WTC11 (cell line): ENCODE measurements at places on chromosomes 6 and 20. TPM values are rescaled to one million over a fixed set of nuclear protein-coding genes. Genes with fewer than 3 reads are reported as not detected.

- no peak overlapping the region for H3K4me3 ChIP-seq
- H3K36me3 ChIP-seq, result peaks cover 34% of the 10 kb centered on the region
- no peak for DNase-seq
- no peaks in the 10 kb centered on the region for H3K27me3 ChIP-seq
- H3K27ac ChIP-seq, result no peak overlapping the region
Observed at GRCh38 chr6:144544266-144544830, 259.2 kb downstream of the UTRN start.

- DNase-seq, result no peak
- H3K4me3 ChIP-seq, result no peak overlapping the region
- peaks cover 95% of the 10 kb centered on the region for H3K36me3 ChIP-seq
- H3K27ac ChIP-seq, result peak overlapping the region; percentile 92
Observed at GRCh38 chr6:158782432-158783166, 36.6 kb downstream of the EZR start.

- H3K27me3 ChIP-seq, result no peaks in the 10 kb centered on the region
- no peaks in the 10 kb centered on the region for H3K36me3 ChIP-seq
- no peak for DNase-seq
- no peaks in the 10 kb centered on the region for H3K4me1 ChIP-seq
Observed at GRCh38 chr20:24117383-24117782, 128.8 kb upstream of the GGTLC1 start.

GRCh38 chr6:157887892-157888291, 64.8 kb downstream of the SNX9 start:
- H3K27me3 ChIP-seq, result no peaks in the 10 kb centered on the region
- peaks cover 7% of the 10 kb centered on the region for H3K4me1 ChIP-seq
- H3K27ac ChIP-seq, result no peak overlapping the region; the same call in 1 of the 2 replicates
- no peak for DNase-seq
- H3K36me3 ChIP-seq, result peaks cover 26% of the 10 kb centered on the region

DNA sequence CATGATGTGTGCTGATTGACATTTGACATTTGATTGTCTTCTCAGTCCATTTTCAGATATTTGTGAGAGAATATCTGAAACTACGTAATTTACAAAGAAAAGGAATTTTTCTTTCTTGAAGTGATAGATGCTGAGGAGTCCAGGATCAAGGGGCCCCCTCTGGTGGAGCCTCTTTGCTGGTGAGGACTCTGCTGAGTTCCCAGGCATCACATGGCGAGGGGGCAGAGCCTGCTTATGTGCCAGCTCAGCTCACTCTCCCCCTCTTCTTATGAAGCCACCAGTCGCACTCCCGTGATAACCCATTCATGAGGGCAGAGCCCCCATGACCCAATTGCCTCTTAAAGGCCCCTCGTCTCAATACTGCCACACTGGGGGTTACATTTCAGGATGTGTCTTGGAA, 91.3 kb downstream of the RPP40 start:
- no peak for DNase-seq
- peaks cover 78% of the 10 kb centered on the region for H3K4me1 ChIP-seq
- peaks cover 8% of the 10 kb centered on the region; the same call in 1 of the 2 replicates for H3K36me3 ChIP-seq
- H3K4me3 ChIP-seq, result no peak overlapping the region
- no peaks in the 10 kb centered on the region for H3K27me3 ChIP-seq
- H3K27ac ChIP-seq, result peak overlapping the region; percentile 12

COL9A1 gene
- 9.0 to 14.4 TPM (median 13.2 TPM) in 3 replicates for total RNA-seq

GRCh38 chr6:149907317-149907716, 9.4 kb upstream of the RAET1E start:
- H3K36me3 ChIP-seq, result peaks cover 16% of the 10 kb centered on the region
- H3K27me3 ChIP-seq, result peaks cover 25% of the 10 kb centered on the region
- no peak overlapping the region for H3K27ac ChIP-seq
- DNase-seq, result no peak

- H3K27ac ChIP-seq, result no peak overlapping the region
- H3K36me3 ChIP-seq, result no peaks in the 10 kb centered on the region
- no peak for DNase-seq
Observed at GRCh38 chr6:140401761-140402160, 1027.3 kb upstream of the CITED2 start.

- H3K36me3 ChIP-seq, result no peaks in the 10 kb centered on the region
- DNase-seq, result no peak
- no peak overlapping the region for H3K27ac ChIP-seq
- H3K4me3 ChIP-seq, result no peak overlapping the region
- H3K27me3 ChIP-seq, result no peaks in the 10 kb centered on the region
- H3K4me1 ChIP-seq, result peaks cover 6% of the 10 kb centered on the region; the same call in 1 of the 2 replicates
Observed at GRCh38 chr6:125810445-125810844, 19.7 kb downstream of the NCOA7 start.

- H3K36me3 ChIP-seq, result peaks cover 6% of the 10 kb centered on the region
- H3K27ac ChIP-seq, result no peak overlapping the region
- H3K4me3 ChIP-seq, result no peak overlapping the region
- DNase-seq, result no peak
Observed at GRCh38 chr6:137299681-137300080, 80.5 kb upstream of the IFNGR1 start.

GRCh38 chr6:145836170-145836569, 21.6 kb upstream of the FBXO30 start:
- no peaks in the 10 kb centered on the region for H3K27me3 ChIP-seq
- no peaks in the 10 kb centered on the region for H3K36me3 ChIP-seq
- no peak overlapping the region for H3K4me3 ChIP-seq
- H3K27ac ChIP-seq, result peak overlapping the region; percentile 83
- DNase-seq, result no peak

DNA sequence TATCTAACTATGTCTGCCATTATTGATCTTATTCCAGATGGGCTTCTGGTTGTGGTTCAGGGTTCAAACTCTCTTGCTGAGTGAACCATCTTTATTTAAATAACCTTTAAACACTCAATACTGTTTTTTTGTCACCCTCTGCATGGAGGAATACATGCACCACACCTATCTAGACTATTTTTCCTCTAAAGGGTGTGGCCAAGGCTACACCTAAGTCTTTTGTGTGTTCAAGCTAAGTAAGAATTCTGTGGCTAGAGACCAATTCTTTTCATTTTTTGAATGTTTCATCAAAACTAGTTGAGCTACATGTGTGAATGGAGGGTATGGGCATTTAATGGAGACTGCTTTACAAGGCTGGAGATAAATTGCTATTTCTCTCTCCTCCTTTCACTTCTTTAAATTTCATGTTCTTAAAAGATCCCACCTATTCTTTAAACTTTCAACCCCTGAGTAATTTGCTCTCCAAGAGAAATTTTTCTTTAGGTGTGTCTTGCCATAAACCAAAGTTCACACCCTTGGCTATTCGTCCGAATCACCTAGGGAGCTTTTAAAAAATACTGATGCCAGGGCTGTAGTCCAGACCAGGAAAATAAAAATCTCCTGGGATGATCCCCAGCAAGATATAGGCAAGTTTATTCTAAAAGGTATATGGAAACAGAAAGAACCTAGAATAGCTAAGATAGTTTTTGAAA, 24.8 kb upstream of the MBOAT1 start:
- H3K27me3 ChIP-seq, result no peaks in the 10 kb centered on the region
- H3K4me3 ChIP-seq, result no peak overlapping the region
- H3K27ac ChIP-seq, result no peak overlapping the region
- no peaks in the 10 kb centered on the region for H3K36me3 ChIP-seq
- DNase-seq, result no peak

- peaks cover 2% of the 10 kb centered on the region for H3K36me3 ChIP-seq
Observed at GRCh38 chr20:33945391-33946081, 48.2 kb upstream of the RALY start.

GRCh38 chr6:142692942-142693341, 252.0 kb downstream of the HIVEP2 start:
- H3K4me1 ChIP-seq, result peaks cover 23% of the 10 kb centered on the region
- H3K4me3 ChIP-seq, result peak overlapping the region; percentile 30; the same call in 1 of the 2 replicates
- H3K27me3 ChIP-seq, result no peaks in the 10 kb centered on the region
- H3K27ac ChIP-seq, result peak overlapping the region; percentile 39; the same call in 1 of the 2 replicates
- DNase-seq, result peak; percentile 71

GRCh38 chr6:163533443-163533842, 118.9 kb downstream of the QKI start:
- no peaks in the 10 kb centered on the region for H3K27me3 ChIP-seq
- no peak overlapping the region for H3K4me3 ChIP-seq
- H3K27ac ChIP-seq, result peak overlapping the region; percentile 28; the same call in 1 of the 2 replicates
- peaks cover 65% of the 10 kb centered on the region for H3K4me1 ChIP-seq

- H3K4me1 ChIP-seq, result peaks cover 31% of the 10 kb centered on the region
- no peak overlapping the region for H3K27ac ChIP-seq
- H3K4me3 ChIP-seq, result no peak overlapping the region
- DNase-seq, result no peak
- H3K27me3 ChIP-seq, result no peaks in the 10 kb centered on the region
- H3K36me3 ChIP-seq, result no peaks in the 10 kb centered on the region
Observed at GRCh38 chr20:10953437-10953836, 279.6 kb upstream of the JAG1 start.

CCND3 gene
- total RNA-seq, result 23.0 to 33.6 TPM (median 23.0 TPM) in 3 replicates

DNA sequence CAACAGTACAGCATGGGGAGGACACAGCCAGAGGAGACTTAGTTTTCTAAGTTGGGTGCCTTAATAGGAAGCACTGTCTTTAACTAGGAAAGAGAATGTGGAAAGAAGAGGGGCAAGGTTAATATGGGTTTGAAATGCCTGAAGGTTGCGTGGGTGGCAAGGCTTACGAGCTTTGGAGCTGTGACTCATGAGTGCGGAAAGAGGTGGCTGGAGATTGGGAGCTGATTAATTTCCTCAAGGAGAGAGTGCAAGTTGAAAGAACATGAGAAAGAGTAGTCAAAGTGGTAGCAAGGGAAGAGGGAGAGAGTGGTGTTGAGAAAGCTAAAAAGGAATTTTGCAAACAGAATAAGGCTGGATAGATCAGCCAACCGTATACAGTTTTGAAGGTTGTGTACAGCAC, 315.1 kb upstream of the PRND start:
- H3K36me3 ChIP-seq, result no peaks in the 10 kb centered on the region
- no peak for DNase-seq
- H3K27me3 ChIP-seq, result 0 out of 2 replicates have a peak, but pooled peaks cover 3% of the 10 kb centered on the region
- H3K4me3 ChIP-seq, result no peak overlapping the region
- no peak overlapping the region for H3K27ac ChIP-seq

- H3K4me1 ChIP-seq, result peaks cover 21% of the 10 kb centered on the region
- no peak for DNase-seq
- no peak overlapping the region; the same call in 1 of the 2 replicates for H3K27ac ChIP-seq
- no peak overlapping the region for H3K4me3 ChIP-seq
- no peaks in the 10 kb centered on the region for H3K27me3 ChIP-seq
Observed at GRCh38 chr6:154463573-154464419, 46.7 kb downstream of the CNKSR3 start.
